GM04504 (cell line): ENCODE measurements at places on chromosomes 3 and 15.

GRCh38 chr3:100020876-100021644 lies 93.2 kb downstream of the FILIP1L start:
- DNase-seq, result no peak

DNA sequence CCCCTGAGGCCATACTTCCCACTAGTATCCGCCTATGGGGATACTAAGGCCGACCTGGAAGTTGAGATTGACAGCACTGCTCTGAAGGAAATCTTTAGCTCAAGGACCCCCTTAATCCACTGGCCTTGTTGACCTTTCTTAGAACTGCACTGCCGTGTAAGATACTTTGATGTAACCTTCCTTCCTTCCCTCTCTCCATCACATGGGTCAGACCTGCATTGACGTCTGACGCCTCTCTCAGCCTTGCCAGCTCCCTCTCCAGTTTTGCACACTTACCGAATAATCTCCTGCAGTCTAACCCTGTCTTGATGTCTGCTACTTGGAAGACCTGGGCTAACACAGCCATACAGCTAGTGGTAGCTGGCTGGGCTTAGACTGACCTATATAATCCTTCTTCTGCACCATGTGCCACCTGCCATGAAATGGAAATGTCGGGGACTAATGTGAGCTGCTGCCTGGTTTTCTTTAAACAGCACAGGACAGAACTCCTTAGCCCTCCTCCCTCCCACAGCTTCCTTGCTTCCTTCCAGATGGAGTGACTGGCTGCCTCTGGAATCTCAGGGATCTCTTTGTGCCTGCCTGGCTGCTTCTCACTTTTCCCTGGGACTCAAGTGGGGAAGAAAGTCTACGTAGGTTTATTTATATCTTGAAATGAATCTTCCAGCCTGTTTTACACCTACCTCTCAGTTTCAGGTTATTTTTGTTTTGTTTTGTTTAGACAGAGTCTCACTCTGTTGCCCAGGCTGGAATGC lies 39.2 kb upstream of the HERC1 start:
- DNase-seq, result no peak

DNA sequence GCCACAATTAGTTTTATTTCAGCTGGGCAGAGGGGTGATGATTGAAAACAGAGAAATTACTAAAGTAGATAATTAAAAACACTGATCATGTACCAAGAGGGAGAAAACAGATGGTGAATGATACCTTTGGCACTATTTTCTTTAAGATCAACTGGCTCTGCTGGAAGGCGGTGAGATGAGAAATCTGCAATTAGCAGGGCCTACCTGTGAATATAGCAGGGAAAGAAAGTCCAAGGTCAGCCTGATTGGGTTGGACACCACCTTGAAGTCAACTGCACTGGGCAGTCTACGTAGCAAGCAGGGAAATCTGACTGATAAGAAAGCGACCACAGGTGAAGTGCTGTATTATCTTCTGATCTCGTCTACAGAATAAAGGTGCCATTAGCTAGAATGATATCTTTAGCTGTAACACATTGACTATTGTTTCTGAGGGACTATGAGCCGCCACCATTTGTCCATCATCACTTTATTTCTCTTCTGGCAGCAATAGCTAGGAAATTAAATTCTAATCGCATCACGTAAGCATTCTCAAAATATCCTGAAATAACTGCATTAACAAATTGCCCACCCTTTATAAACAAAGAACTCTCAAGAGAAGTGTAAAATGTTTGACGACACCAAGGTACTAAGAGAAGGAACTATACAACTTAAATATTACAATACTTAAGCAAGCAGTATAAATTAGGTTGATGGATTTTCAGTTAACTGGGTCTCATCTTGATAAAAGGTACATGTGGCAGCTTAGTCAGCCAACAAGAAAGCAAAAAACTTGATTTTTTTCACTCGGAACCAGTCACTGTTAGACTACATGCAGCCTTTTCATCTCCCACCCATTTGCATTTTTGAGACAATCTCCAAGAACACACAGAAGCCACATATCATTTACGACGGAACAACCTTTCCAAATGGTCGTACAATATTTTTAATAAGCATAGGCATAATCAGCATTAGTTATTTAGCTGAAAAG lies 1.3 kb downstream of the NEDD4 start:
- no peak for DNase-seq

DNA sequence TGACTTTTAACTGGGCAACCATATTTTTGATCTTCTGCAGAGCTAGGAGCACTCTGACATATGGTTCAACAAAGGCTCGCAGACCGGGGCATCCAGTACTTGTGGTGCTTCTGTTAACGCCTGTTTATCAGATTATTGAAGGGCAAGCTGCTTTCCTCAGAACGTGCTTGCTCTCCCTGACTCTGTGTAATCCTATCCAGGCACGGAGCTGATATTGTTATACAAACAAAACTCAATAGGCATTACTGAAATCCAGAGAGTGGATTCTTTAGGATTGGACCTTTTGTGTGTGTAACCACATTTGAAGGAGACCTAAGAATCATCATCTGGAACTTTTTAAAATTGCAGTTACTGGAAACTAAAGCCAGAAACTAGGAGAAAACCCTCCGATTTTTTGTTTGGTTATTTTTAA lies 246.5 kb downstream of the PTPRG start:
- no peak for DNase-seq

GRCh38 chr3:32121137-32121536 lies 14.7 kb downstream of the GPD1L start:
- DNase-seq, result no peak

GRCh38 chr3:183984749-183985729 lies 32.6 kb downstream of the ABCC5 start:
- DNase-seq, result no peak

DNA sequence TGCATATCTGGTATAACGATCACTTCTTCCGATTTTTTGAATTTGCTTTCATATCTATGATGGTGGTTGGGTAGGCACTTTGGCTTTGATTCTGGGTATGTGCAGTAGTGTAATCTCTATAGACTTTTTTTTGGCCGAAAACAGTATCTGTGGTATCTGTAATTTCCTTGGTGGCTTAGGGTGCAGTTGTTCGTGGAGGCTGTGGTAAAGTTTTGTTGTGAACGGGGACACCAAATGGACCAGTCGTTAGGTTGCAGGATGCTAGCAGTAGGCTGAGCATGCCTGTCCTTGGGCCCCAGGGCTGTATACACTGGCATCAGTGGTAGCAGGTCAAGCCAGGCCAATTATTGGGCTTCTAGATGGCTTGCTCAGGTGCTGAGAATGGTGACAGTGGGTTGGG lies 55.2 kb downstream of the CCDC66 start:
- no peak for DNase-seq

GRCh38 chr15:90607361-90607760 lies 77.6 kb downstream of the CRTC3 start:
- no peak for DNase-seq

GRCh38 chr3:100893590-100893989 lies 99.6 kb downstream of the ABI3BP start:
- no peak for DNase-seq

- no peak for DNase-seq
These were observed 231.6 kb downstream of the CACNA2D3 start for GRCh38 chr3:54353946-54354345.

DNA sequence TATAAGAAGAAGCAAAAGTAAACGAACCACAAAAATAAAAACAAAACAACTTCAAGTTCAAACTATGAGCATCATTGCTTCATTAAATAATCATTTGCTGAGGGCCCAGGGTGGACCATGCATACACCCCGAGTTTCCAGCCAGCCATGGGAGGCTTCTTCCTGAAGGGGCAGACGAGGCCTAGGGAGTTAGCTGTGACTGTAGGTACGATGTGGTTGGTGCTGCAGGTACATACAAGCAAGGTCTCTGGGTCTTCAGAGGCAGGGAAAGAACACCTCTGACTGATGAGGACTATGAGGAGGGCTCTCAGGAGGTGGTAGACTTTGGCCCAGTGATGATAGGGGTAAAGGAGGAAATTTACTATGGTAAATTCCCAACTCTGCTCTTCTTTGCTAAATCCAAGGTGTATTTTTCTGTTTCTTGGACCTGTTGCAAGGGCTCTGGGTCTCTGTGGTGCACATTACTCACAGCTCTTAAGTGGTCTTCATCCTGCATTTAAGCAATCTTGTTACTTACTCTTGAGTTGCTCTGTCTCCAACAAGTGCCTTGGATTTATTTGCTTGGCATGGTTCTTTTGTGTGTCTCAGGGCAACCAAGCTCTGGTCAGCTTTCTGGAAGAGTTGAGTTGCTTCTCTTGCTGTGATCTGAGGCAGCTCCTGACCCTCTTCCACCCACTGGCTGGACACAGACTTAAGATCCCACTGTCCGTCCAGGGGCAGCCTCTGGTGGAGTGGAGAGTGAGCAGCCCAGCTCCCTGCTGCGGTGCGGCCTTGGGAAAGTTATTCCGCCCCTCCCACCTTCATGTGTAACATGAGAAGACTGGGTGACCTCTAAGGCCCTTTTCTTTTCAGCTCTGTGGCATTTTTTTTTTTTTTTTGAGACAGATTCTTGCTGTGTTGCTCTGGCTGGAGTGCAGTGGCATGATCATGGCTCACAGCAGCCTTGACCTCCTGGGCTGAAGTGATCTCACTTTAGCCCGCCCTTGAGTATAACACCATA lies 56.1 kb upstream of the KIF23 start:
- peak; percentile 32 for DNase-seq

DNA sequence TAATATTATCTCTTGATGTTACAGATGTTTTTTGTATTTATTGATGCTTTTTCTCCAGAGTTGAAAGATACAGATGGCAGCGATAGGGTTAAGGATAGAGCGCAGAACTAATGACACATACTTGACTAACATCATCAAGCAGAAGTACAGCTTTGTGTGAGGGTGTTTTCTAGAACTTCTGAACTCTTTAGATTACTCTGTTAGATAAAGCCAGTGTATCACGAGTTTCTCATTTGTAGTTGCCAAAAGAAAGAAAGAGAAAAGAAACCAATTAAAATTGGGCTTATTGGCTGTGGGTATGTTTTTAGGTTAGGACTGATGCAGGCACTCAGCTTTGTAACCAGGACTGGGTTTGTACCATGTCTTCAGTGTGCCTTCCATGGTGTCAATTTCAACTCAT lies 6.6 kb upstream of the GPR171 start:
- no peak for DNase-seq

DNA sequence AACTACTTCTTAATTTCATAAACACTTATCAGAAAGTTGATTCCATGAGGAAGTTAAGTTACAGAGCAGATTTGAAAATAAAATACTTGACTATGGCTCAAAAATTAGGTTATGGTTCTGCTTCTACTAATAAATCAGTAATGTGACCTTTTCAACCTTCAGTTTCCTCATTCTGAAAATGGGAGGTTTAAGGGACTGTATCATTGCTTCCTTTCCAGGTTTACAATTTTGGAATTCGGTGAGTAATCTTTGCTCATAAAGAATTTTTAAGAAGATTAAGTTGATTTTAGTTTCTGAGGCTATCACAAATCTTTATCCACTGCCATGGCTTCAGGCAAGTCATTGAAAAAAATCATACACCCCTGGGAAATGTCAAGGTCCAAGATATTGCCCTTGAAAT lies 1061.2 kb downstream of the DIPK2A start:
- no peak for DNase-seq

- DNase-seq, result no peak
These were observed 3.6 kb downstream of the HEMK1 start for GRCh38 chr3:50572801-50573371.

GRCh38 chr15:42363487-42363886 lies 4.2 kb downstream of the CAPN3 start:
- DNase-seq, result no peak

- peak; percentile 35 for DNase-seq
These were observed 216.8 kb downstream of the ERC2 start for GRCh38 chr3:56251343-56251945.

DNA sequence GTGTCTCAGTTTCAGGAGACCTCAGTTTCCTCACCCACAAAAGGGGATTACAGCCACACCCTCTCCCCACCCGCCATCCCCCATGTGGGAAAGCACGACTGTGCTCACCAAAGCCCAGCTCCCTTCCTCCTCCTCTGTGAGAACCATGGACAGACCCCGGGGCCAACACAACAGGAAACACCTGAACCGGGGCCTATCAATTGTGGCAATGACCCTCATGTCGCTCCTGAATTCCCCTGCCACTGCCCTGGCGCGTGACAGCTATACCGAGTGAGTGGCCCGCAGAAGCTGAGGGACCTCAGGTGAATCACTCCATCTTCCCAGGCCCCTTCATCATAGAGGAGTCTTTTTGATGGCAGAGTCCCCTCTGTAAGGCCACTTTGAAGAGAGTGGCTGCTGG lies 28.6 kb downstream of the PLEKHO2 start:
- no peak for DNase-seq

GRCh38 chr3:38519651-38520050 lies 23.5 kb downstream of the EXOG start:
- DNase-seq, result no peak

DNA sequence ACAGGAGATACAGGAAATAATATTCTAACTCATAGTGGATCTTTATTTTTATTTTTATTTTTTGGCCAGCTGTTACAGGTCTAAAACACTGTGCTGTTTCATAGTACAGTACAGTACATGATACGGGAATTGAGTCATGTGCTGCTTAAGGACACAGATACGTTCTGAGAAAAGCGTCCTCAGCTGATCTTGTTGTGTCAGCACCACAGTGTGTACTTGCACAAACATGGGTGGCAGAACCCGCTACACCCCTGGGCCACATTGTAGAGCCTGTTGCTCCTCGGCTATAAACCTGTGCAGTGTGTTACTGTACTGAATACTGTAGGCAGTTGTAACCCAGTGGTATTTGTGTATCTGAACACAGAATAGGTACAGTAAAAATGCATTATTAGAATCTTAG lies 183.4 kb downstream of the OR4M2 start:
- DNase-seq, result no peak

DNA sequence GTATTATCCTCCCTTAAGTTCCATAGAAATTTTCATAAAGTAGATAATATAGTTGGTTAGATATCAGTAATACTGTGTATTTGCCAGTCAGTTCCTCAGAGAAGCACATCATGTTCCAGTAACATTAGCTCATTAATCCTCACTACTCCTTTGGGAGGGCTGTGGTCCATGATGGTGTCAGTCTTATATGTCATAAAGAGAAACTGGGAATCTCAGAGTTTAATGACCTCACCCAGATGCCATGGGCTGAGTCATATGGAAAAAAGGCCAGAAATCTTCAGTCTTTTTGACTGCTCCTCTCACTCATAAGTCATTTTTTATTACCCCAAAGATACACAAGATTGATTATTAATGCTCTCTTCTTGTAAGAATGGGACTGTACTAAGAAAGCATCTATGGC lies 188.6 kb downstream of the CHL1 start:
- no peak for DNase-seq

DNA sequence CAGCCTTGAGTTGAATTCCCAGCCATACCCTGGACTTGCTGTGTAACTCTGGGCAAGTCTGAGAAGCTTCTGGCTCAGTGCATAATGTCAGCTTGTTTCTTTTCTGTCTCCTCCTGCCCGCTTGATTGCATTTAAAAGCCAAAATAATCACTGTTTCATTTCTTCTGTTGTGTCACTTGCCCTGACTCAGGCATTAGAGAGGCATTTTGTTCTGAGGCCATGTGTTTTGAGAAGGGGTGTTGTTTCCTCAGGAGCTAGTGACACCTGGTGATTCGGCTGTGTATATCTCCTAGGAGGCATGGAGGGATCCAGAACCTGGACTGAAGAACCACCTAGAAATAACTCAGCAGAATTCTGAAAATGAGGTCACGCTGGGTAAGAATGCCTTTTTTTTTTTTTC lies 16.0 kb downstream of the WDR73 start:
- DNase-seq, result no peak

- DNase-seq, result no peak
These were observed 206.6 kb upstream of the MDFIC2 start for GRCh38 chr3:70519026-70519425.
